ENCODE measurements at places on chromosomes 1 and 21.

DNA sequence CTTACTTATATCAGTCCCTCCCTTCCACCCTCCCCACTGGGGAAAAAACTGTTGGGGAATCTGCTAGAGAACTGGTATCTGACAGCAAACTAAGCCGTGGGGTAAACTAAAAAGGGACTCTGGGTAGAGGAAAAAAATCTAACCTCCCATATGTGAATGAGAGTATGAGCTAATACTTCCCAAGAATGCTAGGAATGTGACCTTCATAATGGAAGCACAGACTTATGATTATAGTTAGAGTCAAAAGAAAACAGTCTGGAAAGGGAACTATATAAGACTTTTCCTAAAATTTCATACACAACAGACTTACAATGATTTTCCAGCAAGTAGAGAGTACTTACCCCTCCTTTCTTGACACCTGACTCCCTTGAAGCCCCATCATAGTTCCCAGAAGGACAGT, 23.0 kb upstream of the RBBP5 start:
- DNase-seq = no peak

DNA sequence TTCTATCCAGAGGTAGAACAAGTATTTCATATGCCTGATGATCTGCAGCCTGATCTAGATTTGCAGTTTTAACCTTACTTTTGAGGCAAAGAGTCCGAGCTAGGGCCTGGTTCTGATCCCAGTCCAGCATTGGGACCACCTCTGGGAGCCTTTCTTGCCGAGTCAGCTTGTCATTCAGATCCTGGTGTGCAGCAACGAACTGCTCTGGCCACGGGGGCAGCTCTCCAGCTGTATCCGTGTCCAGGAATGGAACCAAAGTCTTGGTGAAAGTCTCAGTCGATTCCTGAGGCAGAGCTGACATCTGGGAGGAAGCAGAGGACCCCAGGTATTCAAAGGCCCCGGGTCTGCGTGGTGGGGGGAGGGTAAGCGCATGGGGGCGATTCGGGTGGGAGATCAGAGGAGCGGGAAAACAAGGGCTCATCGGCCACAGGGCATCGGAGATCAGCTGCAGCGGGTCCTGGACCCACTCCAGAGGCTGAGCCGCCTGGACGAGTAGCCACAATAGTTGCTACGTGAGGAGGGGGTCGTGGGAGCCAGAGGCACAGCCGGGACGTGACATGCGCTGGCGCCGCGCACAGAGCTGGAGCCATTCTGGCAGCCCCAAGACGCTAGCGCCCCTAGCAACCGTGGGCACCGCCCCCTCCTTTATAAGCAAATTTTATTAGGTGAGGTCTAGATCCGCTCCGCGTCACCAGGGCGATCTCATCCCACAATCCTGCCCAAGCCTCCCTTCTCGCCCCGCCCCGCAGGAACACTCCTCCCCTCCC, 32.4 kb upstream of the BSDC1 start:
- no peak for DNase-seq

DNA sequence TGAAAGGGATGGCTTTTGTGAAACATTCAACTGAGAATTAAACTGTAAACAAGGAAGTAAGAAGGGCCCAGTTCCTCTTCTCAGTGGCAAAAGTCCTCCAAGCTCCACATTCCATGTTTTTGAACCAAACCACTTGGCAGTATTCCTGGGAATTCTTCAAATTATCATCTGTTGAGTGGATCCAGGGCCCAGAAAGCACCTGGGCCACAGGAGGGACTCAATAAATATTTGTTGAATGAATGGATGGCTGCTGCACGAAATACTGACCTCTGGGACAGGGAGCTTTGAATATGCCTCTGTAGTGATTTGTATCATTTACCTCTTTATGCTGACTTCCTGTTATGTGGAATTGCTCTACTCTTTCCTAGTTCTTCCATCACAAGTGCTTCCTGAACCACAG, 4.7 kb downstream of the SLC35F3 start:
- DNase-seq = no peak

GRCh38 chr1:197374428-197374827, 106.4 kb downstream of the CRB1 start:
- no peak for DNase-seq

DNA sequence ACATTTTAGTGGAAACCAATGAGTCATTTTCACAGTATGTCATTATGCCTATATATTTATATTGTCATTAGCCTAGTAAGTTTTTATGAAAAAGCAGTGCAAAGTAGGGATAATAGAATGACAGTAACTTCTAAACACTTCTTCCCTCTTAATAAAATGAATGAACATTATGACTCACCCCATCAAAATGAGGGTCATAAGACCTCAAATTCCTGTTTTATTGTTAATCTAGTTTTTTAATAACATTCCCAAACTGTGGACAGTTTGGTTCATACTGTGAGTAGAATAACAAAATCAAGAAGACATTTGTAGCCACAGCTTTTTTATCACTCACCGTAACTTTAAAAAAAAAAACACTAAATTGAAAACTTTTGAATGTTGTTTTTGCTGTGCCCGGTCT, 160.5 kb downstream of the LRRC40 start:
- DNase-seq = no peak

- DNase-seq = no peak
Observed at GRCh38 chr1:231926933-231927332, 300.3 kb downstream of the DISC1 start.

DNA sequence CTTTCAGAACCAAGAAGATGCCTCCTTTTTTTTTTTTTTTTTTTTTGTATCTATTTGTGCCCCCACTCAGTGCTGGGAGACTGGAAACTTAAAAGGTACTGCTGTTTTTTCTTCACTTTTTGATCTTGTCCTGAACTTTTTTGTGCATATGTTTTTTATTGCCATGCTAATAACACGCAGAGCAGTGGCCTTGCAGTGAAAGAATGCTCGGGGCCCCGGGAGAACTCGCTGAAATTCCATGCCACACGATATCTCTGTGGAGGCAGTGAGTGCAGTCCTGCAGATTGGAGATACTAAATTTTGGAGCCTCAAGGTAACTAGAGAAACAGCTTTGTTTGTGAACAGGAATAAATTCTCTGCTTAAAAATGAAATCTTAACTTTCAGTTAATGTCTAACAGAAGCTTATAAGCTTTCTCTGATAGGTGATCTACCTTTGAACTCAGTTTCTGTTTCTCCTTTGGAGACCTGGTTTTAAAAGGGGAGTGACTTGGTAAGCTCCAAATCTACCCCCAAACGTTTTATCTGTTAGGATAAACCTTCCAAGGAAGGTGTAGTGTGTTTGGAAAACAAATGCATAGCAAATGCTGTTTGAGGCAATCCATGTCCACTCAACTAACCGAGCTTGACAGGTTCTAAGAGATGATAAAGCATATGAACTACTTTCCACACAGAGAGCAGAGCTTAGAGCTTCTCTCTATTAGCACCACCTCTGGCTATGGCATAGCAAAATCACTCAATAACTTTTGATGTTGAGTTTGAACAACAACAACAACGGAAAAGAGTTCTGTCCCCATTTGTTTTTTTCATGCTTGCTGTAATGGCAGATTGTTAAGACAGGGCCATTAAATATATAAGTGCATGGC, 113.7 kb upstream of the PLXNA2 start:
- DNase-seq = no peak

DNA sequence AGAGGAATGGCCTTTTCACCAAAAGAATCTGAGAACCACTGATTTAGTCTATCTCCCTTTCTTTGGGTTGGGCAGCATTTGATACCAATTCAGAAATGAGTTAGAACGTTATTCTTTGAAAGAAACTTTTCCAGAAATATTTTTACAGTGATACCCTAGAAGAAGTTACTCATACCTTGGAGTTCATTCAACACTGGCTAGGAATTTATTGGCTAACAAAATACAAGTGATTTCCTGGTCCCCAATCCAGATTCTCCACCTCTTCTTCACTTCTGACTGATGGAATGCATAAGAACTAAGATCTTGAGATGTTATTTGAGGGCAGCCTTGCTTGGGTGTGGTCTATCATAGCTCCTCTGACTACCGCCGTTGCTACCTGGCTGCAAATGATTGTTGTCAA, 9.4 kb downstream of the C1orf162 start:
- no peak for DNase-seq

- no peak for DNase-seq
Observed at GRCh38 chr1:29444782-29445729, 208.7 kb downstream of the PTPRU start.

GRCh38 chr1:25854554-25854953, 4.7 kb downstream of the AUNIP start:
- DNase-seq = no peak

DNA sequence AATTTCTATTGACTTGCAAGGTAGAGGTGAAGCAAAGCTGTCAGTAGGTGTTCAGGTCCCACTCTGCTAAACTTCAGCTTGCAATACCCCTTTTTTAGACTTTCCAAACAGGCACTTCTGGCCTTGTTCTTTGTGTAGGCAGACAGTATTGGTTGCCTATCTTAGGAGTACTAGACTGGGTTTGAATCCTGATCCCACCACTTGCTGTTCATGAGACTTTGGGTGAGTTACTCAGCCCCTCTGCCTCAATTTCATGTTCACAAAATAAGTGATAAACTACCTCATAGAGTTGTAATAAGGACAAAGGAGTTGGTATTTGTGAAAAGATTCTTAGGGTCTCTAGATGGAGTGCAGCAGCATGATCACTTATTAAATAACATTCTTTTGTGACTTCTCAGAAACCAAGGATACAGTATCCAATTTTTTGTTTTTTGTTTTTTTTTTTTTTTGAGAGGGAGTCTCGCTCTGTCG, 5.2 kb downstream of the RCC1 start:
- no peak for DNase-seq

GRCh38 chr1:65791396-65791795, 1.3 kb upstream of the PDE4B start:
- no peak for DNase-seq

- no peak for DNase-seq
Observed at GRCh38 chr1:66243548-66244130, 290.3 kb upstream of the SGIP1 start.

DNA sequence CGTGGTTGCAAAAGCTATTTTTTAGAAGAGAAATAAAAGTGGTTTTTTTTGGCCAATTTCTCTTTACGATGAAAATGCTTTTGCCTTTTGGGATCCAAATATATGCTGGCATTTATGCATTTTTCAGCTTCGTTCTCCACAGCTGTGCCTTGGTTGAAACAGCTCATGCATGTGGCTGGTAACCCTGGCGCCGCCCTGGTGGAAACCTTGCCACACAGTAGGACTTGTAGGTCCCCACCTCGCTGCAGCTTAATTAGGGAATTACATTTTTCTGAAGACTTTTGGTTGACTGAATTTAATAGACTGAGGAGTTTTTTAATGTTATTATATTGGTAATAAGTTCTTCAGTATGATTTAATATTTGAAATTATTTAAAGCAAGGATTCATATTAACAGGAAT, 12.7 kb upstream of the PCP4 start:
- no peak for DNase-seq

DNA sequence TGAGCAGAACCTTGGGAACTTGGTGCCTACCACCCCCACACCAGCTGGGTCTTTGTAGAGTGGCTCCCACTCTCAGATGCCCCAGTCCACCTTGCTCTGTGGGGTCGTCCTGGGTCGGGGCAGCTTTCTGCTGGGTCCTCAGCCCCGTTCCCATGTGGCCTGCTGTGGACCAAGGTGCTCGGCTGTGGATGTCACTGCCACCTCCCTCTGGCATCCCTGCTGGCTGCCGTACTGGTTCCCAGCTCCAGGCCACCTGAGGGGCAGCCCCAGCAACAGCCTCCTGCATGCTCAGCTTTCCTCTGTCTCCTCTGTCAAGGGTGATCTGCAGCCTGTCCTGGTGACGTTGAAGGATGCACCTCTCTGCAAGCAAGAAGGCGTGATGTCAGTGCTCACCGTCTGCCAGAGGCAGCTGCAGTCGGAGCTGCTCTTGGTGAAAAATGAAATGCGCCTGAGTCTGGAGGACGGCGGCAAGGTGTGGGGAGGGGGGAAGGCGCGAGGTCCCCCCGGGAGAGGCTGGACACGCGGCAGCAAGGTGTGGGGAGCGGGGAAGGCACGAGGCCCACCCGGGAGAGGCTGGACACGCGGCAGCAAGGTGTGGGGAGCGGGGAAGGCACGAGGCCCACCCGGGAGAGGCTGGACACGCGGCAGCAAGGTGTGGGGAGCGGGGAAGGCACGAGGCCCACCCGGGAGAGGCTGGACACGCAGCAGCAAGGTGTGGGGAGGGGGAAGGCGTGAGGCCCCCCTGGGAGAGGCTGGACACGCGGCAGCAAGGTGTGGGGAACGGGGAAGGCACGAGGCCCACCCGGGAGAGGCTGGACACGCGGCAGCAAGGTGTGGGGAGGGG, 45.9 kb upstream of the DIP2A start:
- DNase-seq = no peak

DNA sequence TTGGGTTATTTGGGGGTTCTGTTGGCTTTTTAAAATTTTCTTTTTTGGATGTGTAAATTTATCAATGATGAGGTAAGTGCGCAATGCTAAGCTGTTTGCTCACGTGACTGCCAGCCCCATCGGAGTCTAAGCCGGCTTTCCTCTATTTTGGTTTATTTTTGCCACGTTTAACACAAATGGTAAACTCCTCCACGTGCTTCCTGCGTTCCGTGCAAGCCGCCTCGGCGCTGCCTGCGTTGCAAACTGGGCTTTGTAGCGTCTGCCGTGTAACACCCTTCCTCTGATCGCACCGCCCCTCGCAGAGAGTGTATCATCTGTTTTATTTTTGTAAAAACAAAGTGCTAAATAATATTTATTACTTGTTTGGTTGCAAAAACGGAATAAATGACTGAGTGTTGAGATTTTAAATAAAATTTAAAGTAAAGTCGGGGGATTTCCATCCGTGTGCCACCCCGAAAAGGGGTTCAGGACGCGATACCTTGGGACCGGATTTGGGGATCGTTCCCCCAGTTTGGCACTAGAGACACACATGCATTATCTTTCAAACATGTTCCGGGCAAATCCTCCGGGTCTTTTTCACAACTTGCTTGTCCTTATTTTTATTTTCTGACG, 3.1 kb downstream of the OLIG2 start:
- DNase-seq = no peak

DNA sequence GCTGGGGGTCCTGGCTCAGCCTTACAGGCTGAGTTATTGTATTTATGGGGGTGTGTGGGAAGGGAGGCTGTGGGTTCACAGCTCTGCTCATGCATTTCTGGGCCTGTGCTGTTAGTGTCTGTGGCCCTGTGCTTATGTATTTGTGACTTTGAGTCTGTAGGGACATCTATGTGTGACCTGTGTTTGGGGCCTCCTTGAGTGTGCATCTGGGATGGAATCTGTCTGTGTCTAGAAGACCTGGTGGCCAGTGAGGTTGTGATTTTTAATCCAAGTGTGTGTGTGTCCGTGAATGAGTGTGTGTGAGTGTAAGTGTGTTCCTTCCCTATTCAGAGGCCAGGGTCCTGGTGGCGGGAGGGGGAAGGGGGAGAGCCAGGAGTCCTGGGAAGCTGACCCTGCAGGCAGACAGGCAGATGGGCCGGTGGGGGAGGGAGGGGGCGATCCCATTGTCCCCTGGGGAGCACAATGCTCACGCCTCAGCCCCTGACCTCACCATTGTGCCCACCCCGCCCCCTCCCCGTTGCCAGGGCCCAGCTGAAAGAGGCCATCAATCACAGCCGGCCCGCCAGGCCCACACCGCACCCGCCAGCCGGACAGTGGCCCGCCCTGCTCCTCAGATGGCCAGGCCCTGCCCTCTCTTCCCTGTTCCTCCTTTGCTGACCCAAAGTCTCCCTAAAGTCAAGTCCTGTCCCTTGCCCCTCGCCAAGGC, 19.6 kb downstream of the SLC27A3 start:
- no peak for DNase-seq
